ENCODE measurements at places on chromosomes 4 and X.

DNA sequence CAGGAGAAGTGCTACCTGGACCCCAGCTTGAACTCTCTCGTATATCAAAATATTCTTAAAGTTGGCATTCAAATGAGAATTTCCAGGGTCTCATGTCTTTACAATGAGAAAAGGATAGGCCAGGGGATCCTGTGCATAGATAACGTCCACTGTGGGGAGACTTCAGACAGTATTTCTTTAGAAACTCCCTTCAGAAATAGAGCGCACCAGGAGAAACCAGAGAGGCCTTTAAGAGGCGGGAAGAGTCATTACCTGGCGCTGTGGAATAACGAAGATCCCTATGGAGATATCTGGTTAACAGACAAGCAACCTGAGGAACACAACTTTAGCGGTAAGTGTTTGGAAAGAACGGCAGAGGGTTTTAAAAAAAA, 600 bp downstream of the RADX start:
- peak overlapping the region; percentile 85 for H3K27ac ChIP-seq
- H3K4me3 ChIP-seq, result peak overlapping the region; percentile 74
- H3K4me1 ChIP-seq, result no peaks in the 10 kb centered on the region
- no peak for DNase-seq
- no peaks in the 10 kb centered on the region for H3K36me3 ChIP-seq

GRCh38 chr4:159010100-159010499, 92.8 kb upstream of the RAPGEF2 start:
- no peaks in the 10 kb centered on the region for H3K4me1 ChIP-seq
- no peak for DNase-seq
- H3K27ac ChIP-seq, result no peak overlapping the region
- H3K4me3 ChIP-seq, result no peak overlapping the region

- H3K27me3 ChIP-seq, result no peaks in the 10 kb centered on the region
- H3K4me1 ChIP-seq, result no peaks in the 10 kb centered on the region
- H3K36me3 ChIP-seq, result no peaks in the 10 kb centered on the region
- no peak overlapping the region for H3K4me3 ChIP-seq
- no peak overlapping the region for H3K27ac ChIP-seq
- DNase-seq, result no peak
Measured at GRCh38 chrX:118221270-118221669, 104.7 kb upstream of the KLHL13 start.

DNA sequence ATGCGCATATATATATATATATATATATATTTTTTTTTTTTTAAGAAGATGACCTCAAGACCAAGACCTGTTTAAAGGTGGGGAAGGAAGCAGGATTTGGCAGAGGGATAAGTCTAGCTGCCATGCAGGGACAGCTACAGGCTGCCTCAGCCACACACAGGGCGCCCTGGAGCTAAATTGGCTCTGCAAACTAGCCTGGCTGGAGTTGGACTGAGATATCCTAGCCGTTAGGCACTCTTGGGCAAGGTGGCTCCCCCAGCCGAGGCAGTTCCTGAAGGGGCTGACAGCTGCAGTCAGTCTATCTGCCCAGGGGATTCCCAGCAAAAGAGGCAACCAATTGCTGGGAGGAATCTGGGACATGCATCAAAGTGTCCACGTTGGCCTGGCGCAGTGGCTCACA, 21.9 kb downstream of the TRIML1 start:
- H3K4me1 ChIP-seq, result no peaks in the 10 kb centered on the region
- DNase-seq, result no peak
- no peaks in the 10 kb centered on the region for H3K27me3 ChIP-seq
- no peaks in the 10 kb centered on the region for H3K36me3 ChIP-seq

GRCh38 chr4:152965611-152966010, 29.5 kb downstream of the FHDC1 start:
- no peak overlapping the region for H3K4me3 ChIP-seq
- no peak overlapping the region for H3K27ac ChIP-seq
- H3K4me1 ChIP-seq, result no peaks in the 10 kb centered on the region
- H3K27me3 ChIP-seq, result no peaks in the 10 kb centered on the region
